Cardiac muscle cell (in vitro differentiated cells and primary cell): ENCODE measurements at places on chromosomes 12 and 14. TPM values are rescaled to one million over a fixed set of nuclear protein-coding genes. Genes with fewer than 3 reads are reported as not detected.

GPD1 gene
- polyA plus RNA-seq: 2.5 and 4.3 TPM in 2 replicates

SERPINA3 gene
- polyA plus RNA-seq: 0.31 TPM in 1 of 2 replicates, not detected in the other

LRRK2 gene
- polyA plus RNA-seq: 5.7 and 6.4 TPM in 2 replicates

A2M gene
- 57.8 and 104 TPM in 2 replicates for polyA plus RNA-seq

DHRS4L2 gene
- 23.7 and 33.1 TPM in 2 replicates for polyA plus RNA-seq

TMEM106C gene
- 108 and 176 TPM in 2 replicates for polyA plus RNA-seq

PSMB5 gene
- polyA plus RNA-seq: 304 and 326 TPM in 2 replicates
